AG10803 (cell line): ENCODE measurements at places on chromosomes 7 and 10.

- DNase-seq: no peak
Observed at GRCh38 chr10:100987685-100988049, 324 bp downstream of the TWNK start.

DNA sequence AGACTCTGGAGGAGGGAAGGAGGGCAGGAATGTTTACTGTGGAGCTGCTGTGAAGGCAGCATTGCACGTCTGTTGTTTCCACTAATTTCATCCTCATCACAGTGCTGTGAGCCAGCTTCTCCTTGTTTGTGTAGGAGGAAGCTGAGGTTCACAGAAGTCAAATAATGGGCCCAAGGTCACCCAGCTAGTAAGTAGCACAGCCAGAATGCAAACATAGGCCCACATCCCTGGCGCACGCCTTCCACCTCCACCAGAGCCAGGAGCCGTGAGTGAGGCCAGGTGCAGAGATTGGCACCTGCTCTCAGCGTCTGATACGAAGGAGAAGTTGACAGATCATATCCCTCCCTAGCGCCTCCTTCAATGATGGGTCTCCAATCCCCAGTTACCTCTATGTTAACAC, 93.6 kb downstream of the HTR5A start:
- no peak for DNase-seq

GRCh38 chr10:61456095-61456789, 3.1 kb upstream of the TMEM26 start:
- no peak for DNase-seq

DNA sequence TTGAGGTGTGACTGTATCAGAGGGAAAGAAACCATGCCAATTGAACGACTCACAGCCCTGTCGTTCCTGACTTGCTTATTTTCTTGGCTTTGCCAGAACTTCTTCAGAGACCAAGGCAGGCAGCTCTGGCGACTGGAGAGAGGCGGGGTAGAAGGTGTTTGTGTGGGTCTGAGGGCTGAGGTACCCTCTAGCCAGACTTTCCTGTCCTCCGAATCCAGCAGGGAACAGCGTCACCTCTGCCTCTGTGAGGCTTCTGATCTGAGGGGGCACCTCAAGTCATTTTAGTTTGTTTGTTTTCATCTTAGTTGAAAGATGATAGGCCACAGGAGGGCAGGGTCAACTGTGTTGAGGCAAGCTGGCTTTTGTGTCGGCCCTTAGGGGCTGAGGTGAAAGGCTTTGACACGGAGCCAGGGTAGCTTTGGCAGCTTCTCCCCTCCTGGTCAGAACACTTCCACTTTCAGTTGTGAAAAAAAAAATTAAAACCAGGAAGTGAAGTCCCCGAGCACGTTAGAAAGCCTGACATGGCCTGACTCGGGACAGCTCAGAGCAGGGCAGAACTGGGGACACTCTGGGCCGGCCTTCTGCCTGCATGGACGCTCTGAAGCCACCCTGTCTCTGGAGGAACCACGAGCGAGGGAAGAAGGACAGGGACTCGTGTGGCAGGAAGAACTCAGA, 1.9 kb downstream of the ACSL5 start:
- DNase-seq: peak; percentile 50

DNA sequence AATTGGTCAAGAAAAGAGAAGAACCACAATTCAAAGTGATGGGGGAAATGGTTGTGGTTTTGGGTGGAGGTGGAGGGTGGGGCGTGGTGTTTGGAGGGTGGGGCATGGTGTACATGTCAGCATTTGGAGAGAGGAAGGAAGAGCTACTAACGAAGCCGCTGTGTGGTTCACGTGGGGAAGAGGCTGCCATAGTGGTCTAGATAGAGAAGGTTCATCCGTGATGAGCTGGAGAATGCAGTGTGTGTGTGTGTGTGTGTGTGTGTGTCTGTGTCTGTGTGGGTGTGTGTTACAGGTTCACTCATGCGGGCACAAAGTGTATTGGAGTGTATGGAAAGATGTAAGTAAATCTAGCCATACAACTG, 6.1 kb upstream of the VCL start:
- DNase-seq: no peak

DNA sequence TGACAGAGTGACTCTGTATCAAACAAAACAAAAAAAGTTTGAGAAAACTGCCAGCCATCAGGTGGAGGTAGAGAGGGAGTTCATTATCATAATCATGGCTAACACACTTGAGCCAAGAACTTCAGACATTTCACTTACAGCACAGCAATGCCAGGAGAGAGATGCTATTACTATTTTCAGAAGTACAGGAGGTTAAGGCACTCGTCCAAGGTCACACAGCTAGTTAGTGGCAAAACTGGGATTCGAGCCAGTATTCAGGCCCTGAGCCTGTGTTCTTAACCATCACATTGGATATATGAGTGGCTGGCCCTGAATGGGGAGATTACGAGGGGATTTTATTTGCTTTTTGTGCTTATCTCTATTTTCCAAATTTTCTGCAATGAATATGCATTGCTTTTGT, 24.8 kb upstream of the UNC5B start:
- no peak for DNase-seq

GRCh38 chr10:4147245-4147644, 362.2 kb upstream of the KLF6 start:
- DNase-seq: no peak

GRCh38 chr10:67803588-67804394, 34.2 kb downstream of the DNAJC12 start:
- DNase-seq: no peak

DNA sequence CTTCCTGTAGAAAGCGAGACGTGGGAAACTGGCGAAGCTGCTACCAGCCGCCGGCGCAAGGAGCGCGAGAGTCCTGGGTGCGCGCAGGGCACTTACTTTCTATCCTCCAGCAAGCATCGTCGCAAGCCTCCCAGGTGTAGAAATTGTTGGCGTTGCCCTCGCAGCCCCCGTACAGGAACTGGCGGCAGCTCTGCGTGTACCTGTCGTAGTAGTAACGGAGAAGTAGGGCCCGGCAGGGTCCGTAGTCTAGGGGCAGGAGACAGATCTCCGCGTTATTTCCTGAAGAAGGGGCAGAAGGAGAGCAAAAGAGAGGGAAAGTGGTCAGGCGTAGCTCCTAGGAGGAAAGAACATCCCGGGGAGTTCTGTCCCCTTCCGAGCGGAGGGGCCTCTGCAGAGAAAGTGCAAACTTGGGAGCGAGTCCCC, 501 bp downstream of the TFPI2 start:
- peak; percentile 55 for DNase-seq

- DNase-seq: no peak
Observed at GRCh38 chr10:14758994-14759664, 15.6 kb downstream of the FAM107B start.

DNA sequence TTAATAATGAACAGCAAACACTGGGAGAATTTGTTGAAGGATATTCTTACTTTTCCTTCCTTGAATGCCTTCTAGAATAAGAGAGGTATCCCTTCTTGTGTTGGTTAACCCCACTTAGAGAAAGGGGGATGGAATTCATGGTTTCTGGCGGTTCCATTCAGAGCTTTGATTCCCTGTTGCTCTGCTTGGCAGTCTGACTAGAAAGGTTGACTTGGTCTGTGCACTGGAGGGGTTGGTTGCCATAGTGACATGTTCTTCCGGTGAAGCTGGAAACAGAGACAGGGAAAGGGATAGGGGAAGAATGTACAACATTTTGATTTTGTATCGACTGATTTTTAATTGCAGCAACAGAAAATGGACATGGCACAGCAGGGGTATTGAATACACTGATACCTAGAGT, 2.5 kb downstream of the TMEM178B start:
- DNase-seq: no peak

DNA sequence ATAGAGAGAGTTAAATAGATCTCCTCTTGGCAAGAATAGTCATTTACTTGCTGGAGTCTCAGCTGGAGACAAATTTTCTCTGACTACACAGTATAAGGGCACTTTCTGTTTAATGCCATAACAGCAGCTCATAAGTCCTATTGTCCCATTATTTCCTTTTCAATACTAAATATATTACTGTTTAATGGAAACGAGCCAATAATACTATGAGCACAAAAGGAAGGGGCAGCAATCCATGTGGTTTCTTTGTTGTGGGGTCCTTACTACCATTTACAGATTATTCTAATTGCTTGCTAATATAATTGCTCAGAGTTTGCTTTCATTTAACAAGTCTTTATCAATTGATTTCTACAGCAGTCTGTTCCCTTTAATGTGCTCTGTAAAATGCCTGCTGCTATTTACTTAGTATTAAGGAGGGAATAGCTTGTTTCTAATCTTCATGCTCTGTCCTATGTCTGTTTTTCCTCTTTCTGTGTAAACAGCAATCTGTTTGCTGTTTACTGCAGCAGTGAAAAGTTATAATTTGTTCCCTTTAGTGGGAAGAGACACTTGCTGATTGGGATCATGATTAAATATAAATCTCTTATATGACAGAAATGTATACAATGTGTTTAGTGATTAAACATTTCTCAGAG, 296.2 kb upstream of the SMIM30 start:
- DNase-seq: no peak

- no peak for DNase-seq
Observed at GRCh38 chr10:1939016-1939415, 201.7 kb upstream of the ADARB2 start.
